ENCODE measurements at places on chromosomes 6 and 20.

GRCh38 chr6:138063726-138064125 lies 43.5 kb downstream of the PERP start:
- DNase-seq: peak; percentile 16

- no peak for DNase-seq
These were observed 323.8 kb upstream of the JARID2 start for GRCh38 chr6:14921878-14922671.

DNA sequence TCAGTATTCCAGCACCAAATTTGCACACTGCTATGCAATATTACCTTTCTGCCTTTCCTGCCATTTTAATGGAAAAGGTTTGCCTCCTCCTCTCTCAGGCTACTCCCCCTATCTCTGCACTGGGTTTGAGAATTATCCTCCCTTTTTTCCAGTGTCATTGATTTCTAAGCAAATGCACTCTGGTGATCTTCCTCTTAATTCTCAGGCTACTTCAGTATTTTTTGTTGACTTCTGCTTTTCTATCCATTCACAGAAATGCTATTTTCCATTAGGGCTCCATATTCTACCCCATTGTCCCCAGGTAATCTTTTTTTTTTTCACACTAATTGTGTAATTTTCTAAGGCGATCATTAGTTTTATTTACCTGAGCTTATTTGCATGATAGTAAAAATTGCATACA lies 144.0 kb downstream of the GJA1 start:
- DNase-seq: no peak

GRCh38 chr20:9082741-9083140 lies 13.9 kb downstream of the PLCB4 start:
- no peak for DNase-seq

Data from astrocyte of the cerebellum (primary cell).